ENCODE measurements at places on chromosomes 7 and 10. TPM values are rescaled to one million over a fixed set of nuclear protein-coding genes. Genes with fewer than 3 reads are reported as not detected.
A peak's percentile ranks its signal among the peaks of the same experiment; 100 is the strongest.

DNA sequence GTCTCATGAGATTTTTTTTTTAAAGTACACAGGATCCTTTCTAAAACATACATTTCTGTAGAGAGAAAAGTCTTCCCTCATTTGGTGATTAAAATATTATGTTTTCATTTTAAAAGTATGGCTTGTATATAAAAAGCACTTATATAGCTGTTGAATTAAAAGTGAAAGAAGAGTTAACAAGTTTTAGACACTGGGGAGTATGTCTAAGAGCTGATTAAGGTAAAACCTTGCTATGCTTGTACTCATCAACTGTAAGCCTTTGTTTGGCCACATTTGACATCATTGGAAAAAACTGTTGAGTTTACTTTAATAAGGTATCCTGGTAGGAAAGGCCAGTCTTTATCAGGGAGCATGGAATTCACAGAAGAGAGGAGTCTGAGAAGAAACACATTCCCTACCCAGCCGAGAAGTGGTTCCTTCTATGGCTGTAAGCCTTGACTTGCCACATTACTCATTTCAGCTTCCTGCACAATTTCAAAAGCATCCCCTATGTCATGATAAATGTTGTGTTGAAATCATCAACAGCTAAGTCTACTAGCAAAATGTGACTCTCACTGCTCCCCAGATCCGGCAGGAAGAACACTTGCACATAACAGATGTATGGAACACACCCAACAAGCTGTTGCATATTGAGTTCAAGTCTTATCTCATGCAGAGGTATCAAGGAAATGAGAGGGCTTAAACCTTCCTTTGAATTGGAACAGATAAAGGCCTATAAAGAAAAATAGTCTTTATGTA lies 171.8 kb upstream of the CDK1 start:
- DNase-seq = no peak

- peak; percentile 54 for DNase-seq
These were observed 1.4 kb downstream of the HTRA1 start for GRCh38 chr10:122462533-122463465.

- DNase-seq = no peak
These were observed 11.2 kb downstream of the SFTPD start for GRCh38 chr10:79937701-79938151.

- DNase-seq = no peak
These were observed 10.7 kb upstream of the HOXA13 start for GRCh38 chr7:27210441-27211083.

DNA sequence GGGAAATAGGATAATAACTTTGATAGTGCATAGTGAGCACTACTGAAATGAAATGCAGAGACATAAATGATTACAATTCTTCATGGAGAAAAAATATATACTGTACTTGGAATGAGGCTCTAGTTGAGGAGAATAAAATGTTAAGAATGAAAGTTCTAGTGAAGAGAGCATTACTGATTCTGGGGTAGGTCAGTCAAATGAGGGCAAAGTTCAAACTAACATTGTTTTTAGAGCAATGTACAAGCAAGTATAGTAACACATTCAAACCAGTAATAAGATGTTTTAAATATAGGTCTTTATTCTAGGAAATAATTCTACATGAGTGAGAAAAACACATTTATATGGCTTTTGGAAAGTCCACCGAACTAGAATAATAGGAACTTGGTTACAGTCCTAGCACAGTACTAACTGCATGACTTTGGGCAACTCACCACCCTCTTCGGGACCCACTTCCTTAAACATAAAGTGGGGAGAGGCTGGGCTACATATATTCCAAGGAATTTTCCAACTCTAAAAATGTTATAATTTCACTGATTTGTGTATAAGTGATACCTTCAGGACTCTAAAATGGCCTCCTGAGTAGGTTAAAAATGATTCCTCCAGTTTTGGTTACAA lies 86.4 kb downstream of the CDK6 start:
- no peak for DNase-seq

- no peak for DNase-seq
These were observed 53.6 kb upstream of the AOAH start for GRCh38 chr7:36777855-36778254.

DNA sequence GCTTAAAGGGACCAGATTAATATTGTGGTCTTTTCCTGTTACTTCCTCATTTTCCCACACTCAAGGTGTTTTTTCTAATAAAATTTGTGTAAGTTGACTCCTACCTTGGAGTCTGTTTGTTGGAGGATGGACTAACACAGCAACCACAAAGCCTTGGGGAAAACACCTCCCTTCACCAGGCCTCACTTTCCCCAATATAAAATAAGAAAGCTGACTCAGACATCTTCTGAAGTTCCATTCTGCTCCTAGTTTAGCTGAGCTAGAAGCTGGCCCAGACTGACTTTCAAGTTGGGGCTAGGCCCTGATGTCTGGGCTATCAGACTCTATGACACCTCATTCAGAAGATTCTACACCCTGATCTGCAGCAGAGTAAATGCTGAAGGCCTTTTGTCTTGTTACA lies 73.0 kb upstream of the ADRB1 start:
- DNase-seq = no peak

Gene IKZF1
- total RNA-seq = 15.2 TPM

Gene RARRES2
- total RNA-seq = 91.0 TPM

Gene WDR86
- total RNA-seq = 4.3 TPM

Gene MKLN1
- total RNA-seq = 99.6 TPM

Gene ABCC2
- total RNA-seq = 1.5 TPM

Gene MYOZ1
- total RNA-seq = 0.91 TPM

Gene SFRP4
- 1.9 TPM for total RNA-seq

All from ureter (tissue), 1 donor.